ENCODE measurements at places on chromosomes 3 and 15.
A peak's percentile ranks its signal among the peaks of the same experiment; 100 is the strongest.

- peak; percentile 24 for DNase-seq
Measured at GRCh38 chr3:55484801-55485791, 2.0 kb downstream of the WNT5A start.

DNA sequence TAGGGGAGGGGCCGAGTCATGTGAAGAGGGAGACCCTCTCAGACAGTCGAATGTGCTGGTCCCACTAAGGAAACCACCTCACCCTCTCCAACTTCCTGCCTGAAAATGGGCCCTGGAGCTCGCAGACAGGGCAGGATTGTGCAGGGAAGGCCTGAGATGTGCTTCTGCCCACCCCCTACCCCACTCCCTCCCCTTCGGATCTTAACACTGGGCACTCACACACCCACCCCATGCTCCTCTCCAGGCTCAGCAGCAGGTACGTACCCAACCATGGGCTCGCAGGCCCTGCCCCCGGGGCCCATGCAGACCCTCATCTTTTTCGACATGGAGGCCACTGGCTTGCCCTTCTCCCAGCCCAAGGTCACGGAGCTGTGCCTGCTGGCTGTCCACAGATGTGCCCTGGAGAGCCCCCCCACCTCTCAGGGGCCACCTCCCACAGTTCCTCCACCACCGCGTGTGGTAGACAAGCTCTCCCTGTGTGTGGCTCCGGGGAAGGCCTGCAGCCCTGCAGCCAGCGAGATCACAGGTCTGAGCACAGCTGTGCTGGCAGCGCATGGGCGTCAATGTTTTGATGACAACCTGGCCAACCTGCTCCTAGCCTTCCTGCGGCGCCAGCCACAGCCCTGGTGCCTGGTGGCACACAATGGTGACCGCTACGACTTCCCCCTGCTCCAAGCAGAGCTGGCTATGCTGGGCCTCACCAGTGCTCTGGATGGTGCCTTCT, 20.0 kb downstream of the ATRIP start:
- no peak for DNase-seq

- peak; percentile 43 for DNase-seq
Measured at GRCh38 chr3:141308588-141309218, 59.6 kb upstream of the ZBTB38 start.

DNA sequence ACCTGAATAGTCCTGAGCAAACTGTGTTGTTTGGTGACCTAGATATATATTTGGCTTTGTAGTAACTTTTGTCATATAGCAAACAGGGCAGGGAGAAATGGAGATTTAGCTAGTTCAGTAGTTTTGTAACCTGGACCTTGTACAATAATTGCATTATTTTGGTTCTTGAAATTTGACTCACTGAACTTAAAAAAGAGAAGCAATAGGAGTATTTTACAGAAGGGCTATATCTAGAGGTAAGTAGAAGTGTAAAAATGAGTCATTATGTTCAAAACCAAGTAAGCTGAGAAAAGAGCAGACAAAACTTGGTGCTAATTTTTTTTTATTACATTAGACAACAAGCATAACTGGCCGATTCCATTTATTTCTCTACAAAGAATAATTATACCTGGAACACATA, 505.4 kb downstream of the ZIC1 start:
- DNase-seq: no peak

GRCh38 chr15:36080759-36081158, 498.7 kb upstream of the CDIN1 start:
- no peak for DNase-seq

GRCh38 chr15:65917407-65917756, 48.1 kb downstream of the RAB11A start:
- no peak for DNase-seq

DNA sequence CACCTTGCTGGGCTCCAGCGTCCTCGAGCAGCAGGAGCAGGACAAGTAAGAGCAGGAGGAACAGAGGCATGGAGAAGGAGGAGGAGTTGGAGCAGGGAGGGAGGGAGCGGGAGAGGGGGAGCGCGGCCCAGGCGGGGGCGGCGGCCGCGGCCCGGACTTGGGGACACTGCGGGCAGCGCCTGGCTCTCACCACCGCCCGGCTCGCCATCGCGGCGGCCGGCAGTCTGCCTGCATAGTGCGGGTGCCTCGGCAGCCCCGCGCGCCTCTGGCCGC, 440 bp downstream of the DCBLD2 start:
- peak; percentile 27 for DNase-seq

DNA sequence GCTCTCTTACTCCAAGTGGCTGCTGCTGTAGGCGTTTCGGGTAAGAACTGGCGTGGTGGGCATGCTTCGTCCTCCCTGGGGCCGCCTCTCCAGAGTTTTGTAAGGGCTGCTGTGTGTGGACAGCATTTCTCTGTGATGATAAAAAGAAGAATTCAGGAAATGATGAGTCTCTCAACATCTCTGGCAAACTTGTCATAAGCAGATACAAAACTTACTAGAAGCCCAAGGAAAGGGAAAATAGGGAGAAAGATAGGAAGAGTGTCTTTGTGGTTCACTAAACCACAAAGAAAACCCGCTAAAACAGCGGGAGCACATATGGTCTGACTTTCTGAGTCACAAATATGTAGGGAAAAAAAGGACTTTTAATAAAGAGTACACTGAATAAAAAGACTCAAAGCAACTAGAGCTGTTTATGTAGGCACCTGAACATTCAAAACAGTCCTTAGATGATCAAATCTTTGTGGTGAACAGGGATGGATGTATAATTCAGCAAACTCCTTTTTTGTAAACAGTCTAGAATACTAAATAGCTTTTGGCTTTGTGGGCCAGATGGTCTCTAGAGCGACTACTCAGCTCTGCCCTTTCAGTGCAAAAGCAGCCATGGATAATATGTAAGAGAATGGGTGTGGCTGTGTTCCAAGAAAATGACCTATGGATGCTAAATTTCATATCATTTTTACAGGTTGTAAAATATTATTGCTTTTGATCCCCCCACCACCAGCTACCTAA, 60.4 kb upstream of the LMOD3 start:
- DNase-seq: no peak

DNA sequence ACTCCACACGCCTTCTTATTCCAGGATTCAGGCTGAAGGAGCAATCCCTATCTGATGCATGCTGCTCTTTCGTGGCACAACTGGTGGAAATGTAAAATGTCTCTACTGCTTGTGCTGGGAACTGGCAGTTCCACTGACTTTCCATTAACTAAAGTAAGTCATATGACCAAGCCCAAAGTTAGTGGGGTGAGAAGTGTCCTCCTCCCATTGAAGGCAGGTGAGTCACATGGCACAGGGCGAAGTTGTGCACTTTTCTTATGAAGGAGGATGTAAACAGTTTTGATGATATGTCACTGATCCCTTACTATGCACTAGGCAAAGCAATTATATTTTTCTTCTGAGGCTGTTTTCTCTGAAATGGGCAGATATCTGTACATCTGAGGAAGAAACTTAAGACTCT, 51.6 kb downstream of the SLC7A14 start:
- no peak for DNase-seq

GRCh38 chr3:165874663-165875489, 37.7 kb upstream of the BCHE start:
- DNase-seq: no peak

DNA sequence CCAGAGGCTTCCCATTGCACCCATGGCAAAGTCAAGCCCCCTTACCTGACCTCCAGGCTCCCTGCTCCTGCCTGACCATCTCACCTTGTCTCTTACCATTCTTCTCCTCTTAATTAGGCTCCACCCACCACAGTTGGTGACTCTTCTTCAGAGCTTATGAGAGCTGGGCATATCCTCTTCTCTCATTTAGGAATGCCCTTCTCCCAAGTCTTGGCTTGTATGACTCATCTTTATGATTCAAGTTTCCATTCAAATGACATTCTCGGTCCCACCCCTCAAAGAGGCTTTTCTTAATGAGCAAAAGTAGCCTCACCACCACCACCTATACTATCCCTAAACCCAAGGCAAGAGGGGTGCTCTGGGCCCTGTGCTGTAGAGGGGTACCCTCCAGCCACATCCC, 55.3 kb upstream of the NUDT16 start:
- no peak for DNase-seq

GRCh38 chr15:90686435-90687218, 30.5 kb upstream of the BLM start:
- no peak for DNase-seq

DNA sequence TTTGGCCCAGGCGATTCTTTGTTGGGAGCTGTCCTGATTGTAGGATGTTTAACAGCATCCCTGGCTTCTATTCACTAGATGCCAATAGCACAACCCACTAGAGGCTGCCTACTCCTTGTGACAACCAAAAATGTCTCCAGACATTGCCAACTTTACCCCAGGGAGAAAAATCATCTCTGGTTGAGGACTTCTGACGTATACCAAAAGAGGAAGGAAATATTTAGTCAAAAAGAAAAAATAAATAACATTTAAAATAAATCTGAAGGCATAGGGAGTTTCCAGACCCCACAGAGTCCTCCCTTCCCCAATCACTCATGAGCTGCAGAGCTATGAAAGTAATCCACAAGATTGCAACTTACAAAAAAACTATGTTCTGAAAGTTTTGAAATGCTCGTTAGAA, 61.0 kb downstream of the MECOM start:
- DNase-seq: no peak

DNA sequence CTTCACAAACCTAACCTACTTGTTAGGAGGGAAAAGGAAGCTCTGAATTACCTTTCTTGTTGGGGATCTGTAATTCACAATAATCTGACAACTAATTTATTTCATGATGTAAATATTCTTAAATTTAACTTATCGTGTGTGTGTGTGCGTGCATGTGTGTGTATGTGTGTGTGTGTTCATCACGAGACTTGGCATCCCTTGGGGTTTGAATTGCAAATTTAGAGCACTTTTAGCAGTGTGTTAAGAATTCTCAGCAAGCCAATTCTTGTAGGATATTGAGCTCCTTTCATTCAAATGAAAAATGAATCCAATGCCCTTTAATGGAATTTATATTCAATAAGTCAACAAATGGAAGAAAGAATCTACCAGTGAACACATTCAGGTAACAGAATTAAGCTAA, 85.9 kb upstream of the C3orf80 start:
- DNase-seq: no peak
